ENCODE measurements at places on chromosomes 4 and X.
A peak's percentile ranks its signal among the peaks of the same experiment; 100 is the strongest.

DNA sequence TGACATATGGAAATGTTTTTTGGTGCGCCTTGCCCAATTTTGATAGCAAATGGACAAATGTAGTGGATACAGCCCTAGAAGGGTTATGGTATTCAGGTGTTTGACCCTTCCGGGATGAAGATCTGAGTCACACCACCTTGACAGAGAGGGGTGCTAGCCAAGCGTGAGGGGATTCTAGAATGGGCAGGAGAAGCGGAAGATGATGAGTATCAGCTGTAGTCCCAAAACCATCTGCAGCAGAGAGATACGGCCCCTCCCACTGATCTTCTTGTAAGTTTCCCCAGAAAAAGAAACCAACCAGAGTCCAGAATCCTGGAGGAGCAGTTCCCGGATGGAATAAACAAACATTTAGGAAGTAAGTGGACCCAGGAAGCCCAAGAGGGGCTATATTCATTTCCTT is 18.1 kb downstream of the DCHS2 start:
- DNase-seq, result no peak

GRCh38 chr4:5143940-5144339 is 92.7 kb downstream of the STK32B start:
- no peak for DNase-seq

DNA sequence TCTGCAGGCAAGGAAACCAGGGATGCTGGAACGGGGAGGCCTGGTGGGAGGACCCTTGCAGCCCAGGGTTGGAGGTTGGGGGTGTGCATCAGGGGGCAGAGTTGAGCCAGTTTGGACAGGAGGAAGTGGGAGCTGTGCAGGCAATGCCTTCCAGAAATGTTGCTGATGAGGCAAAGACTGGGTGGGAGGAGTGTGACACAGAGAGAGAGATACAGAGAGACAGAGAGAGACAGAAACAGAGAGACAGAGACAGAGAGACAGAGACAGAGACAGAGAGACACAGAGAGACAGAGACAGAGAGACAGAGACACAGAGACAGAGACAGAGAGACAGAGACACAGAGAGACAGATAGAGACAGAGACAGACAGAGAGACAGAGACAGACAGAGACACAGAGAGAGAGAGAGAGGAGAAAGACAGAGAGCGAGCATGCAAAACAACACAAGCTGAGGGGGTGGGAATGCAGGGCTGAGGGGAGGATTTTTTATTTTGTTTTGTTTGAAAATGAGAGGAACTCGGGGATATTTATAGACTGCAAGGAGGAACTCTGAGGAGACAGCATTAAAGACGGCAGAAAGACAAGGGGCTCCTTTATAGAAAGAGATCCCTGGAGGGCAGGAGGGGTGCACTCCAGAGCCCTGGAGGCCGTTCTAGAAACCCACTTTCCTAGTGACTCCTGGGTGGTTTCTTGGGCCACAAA is 1.9 kb upstream of the HAUS3 start:
- peak; percentile 17 for DNase-seq

DNA sequence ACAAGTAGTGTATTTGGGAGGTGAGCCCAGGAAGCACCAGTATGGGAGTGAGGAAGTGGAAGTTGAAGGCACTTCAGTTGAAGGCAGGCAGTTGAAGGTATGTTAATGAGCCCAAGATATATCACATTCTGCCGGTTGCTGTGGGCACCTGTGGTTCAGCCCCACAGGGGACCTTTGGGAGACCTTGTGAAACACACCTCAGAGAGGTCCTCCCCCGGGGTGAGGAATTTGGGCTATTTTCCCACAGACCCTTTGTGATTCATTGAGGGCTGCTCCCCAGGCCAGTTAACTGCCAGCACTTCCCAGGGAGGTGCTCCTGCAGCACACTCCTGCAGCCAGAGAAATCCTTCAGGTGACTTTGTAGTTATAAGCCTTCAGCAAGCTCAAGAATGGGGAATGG is 45.9 kb downstream of the PTCHD1 start:
- no peak for DNase-seq

DNA sequence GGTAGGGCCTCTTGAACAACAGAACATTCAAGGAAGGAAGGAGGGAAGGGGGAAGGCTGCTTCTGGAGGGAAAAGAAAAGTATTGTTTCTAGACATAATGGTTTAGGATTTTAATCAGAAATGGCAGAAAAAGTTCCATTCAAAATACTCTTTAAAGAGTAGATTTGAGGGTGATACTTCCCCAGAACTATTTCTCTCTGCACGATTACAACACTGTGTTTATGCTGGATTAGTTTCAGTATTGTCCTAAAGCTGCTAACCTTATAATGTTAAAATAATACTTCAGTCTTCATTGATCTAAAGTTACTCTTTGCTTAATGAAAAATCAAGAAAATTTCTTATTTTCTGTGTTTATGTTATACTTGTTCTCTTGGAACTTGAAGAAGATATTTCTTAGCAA is 1026.3 kb upstream of the PABPC4L start:
- DNase-seq, result no peak

GRCh38 chrX:29699239-29699638 is 516.1 kb upstream of the MAGEB2 start:
- DNase-seq, result no peak

DNA sequence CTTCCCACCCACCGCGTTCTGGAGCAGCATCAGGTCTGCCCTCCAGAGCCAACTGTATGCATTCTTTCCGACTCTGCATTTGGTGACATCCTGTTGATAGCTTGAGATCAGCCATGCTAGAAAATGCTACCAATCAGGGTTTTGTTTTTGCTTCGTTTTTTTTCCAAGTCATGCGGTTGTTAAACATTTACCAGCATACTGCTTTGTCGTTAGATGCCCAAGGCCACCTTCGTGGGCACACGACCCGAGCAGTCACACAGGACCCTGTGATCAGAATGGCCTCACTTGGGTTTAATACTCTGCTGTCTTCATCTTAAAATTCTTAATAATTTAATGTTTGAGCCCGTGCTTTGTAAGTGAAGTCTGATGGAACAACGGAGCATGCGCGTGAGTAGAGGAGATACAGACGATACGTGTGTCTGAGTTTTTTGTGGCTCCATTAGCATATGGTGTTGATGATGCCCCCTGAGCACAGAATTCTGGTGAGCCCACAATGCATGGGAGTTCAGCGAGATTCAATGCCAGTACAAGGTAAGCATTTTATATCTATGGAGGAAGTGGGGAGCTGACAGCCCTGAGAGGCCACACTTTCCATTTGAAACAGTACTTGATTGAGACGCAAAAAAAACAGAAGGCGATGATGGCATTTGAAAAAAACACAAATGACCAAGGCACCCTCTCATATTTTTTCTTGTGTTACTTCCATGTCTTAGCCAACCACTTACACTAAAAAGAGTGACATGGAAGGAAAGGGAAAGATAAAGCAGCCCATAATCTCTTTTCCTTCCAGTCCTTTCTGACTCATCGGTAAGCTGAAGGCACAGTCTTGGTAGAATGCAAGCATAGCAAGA is 323.6 kb downstream of the BCOR start:
- peak; percentile 27 for DNase-seq

DNA sequence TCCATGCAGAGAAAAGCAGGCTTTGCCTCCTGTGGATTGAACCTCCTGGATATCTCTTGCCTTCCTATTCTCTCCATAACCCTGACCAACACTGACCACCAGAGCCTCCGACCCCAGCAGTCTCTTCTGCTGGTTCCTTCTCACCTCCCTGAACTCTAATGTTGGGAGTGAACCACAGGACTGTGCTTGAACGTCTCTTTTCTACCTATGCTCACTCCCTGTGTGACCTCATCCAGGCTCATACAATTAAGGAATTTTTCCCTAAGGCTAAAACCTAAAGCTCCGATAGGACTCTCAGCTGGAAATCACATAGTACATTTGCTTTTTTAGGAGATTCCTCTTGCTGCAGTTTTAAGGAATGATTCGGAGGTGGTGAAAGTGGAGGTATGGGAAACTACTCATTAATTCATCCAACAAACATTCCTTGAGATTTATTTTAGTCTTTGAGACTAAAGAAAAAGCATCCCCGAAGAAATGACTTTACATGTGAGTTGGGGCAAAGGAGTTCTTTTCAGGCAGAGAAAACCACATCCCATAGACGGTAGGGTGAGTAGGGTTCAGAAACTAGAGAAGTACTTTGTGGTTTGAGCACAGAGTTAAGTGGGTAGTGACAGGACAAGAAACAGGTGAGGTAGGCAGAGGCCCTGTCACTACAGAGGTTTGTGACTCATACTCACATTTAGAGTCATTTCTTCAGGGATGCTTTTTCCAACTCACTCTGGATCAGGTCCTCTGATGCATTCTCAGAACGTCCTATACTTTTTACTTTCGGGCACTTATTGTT is 30.8 kb downstream of the NDNF start:
- peak; percentile 25 for DNase-seq

DNA sequence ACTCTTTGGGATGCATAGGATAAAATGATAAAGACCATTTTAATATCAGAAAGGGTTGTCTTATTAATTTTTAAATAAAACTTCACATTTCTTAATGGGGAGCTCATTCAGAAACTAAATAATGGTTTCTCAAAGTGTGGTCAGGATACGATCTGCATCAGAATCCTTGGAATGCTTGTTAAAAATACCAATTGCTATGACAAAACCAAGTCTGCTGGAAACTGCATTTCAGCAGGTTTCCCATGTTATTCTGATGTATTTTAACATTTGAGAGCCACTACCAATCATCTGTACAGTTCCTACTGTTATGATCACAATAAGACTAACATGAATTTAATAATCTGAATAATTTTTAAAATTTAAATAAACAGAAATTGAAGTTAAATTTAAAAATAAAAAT is 115.1 kb downstream of the SOWAHB start:
- DNase-seq, result no peak

DNA sequence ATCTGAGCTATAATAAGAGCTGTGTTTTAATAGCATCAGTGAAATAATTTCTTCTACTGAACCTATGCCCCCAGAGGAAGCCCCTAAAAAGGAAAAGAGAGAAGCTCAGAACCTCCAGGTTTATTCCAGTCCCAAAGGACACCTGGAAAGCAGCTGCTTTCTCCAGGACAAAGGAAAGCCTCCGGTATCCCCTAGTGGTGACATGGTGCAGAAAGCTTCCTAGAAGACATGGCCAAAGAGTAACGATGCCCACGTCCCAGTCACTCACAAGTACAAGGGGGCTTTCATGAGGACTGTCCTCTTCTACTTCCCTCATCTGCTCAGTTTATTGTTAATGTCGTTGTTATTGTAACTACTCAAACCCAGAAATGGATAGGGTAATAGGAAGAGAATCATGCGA is 343.9 kb downstream of the UNC5C start:
- DNase-seq, result no peak

DNA sequence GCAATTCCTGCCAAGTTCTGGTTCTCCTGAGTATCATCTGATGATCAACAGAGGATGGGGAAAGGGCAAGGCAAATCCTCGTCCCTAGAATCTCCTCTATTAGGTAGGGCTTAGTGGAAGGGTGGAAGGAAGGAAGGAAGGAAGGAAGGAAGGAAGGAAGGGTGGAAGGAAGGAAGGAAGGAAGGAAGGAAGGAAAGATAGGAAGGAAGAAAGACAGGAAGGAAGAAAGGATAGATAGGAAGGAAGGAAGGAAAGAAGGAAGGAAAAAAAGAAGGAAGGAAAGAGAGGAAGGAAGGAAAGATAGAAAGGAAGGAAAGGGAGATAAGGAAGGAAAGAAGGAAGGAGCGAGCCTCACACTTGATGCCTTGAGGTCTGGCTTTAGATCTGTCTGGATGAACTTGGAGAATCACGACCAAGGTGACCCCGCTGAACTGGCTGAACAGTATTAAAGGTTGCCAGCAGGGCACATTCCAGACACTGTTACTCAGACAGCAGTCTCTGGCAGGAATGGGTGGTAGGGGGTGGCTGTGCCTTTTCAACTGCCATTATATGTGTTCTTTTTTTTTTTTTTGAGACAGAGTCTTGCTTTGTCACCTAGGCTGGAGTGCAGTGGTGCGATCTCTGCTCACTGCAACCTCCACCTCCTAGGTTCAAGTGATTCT is 57.1 kb downstream of the MAP7D2 start:
- DNase-seq, result no peak

GRCh38 chr4:175622887-175623286 is 189.2 kb downstream of the GPM6A start:
- no peak for DNase-seq

GRCh38 chrX:13829983-13830382 is 13.1 kb upstream of the GPM6B start:
- no peak for DNase-seq

GRCh38 chr4:167216783-167217182 is 17.5 kb downstream of the SPOCK3 start:
- DNase-seq, result no peak

DNA sequence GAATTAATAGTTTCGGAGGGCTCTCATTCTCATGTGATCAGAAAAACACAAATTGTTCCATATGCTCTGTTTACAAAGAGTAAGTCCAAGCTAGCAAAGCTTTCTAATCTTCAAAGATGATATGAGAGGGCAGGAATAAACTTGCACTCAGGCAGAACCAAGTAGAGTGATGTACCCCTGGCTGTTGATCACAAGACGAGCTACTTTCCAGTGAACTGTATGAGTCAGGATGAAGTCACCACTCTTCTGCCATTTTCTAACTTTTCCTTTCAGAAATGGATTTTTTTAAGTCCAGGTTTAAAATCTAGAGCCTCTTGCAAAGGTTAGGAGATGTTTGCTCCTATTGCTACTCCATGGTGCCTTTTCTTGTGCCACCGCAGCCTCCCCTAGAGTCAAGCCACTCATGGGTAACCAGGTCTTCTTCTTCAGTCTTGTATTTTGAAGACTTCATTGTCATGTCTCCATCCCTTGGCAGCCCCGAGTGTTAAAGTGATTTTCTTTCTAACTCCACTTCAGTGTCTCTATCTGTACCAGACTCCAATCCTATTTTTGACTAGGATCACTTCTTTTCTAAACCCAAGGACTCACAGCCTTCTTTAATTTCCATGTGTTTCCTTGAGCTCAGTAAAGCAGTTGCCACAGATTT is 171.9 kb upstream of the GALNT7 start:
- no peak for DNase-seq

- DNase-seq, result no peak
Measured at GRCh38 chr4:17920681-17921080, 100.9 kb downstream of the LCORL start.

DNA sequence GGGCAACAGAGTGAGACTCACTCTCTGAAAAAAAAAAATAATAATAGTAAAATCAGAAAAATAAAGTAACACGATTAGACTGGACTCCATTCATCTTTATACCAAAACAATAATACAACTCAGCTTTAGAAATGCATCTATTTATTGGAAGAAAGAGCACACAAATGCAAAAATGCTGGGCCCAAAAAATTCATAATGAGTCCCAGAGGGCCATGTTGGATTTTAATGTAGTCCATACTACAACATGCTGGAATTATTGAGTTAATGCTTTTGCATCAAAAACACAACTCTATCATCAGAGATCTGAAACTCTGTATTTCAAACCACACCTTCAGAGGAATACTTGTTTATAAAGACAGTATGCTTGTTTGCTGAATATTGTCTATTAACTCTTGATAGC is 1614.7 kb downstream of the STIM2 start:
- DNase-seq, result no peak

- no peak for DNase-seq
Measured at GRCh38 chr4:120671538-120671937, 251.0 kb downstream of the PRDM5 start.

GRCh38 chr4:41613386-41613785 is 75.4 kb downstream of the LIMCH1 start:
- no peak for DNase-seq

GRCh38 chr4:37890801-37891259 is at the start of gene TBC1D1:
TBC1D1 (plus strand) TSS chr4:37891084; CDS start chr4:37902096, 11,012 bp downstream.
- DNase-seq, result peak; percentile 58
